Naive thymus-derived CD8-positive, alpha-beta T cell (primary cell): ENCODE measurements at places on chromosomes 3 and 15.

DNA sequence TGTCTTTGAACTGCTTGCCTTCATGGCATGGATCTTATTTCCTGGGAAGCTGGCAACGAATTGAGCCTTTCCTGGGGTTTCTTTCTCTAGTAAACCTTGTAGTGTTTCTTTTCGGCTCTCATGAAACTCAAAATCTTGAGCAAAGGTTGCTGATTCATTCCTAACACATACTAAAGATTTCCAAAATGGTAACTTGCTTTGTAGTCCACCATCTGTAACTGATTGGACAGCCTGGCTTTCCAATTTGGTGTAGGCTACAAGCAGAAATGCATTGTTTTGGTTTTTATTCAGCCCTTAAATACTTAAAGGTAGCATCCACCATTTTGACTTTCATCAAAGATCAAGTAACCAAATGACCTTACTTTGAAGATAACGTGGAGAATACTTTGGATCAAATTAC is 38.1 kb downstream of the LRTM1 start:
- no peak for DNase-seq

GRCh38 chr3:32734756-32735155 is 49.8 kb downstream of the CNOT10 start:
- no peak for DNase-seq

DNA sequence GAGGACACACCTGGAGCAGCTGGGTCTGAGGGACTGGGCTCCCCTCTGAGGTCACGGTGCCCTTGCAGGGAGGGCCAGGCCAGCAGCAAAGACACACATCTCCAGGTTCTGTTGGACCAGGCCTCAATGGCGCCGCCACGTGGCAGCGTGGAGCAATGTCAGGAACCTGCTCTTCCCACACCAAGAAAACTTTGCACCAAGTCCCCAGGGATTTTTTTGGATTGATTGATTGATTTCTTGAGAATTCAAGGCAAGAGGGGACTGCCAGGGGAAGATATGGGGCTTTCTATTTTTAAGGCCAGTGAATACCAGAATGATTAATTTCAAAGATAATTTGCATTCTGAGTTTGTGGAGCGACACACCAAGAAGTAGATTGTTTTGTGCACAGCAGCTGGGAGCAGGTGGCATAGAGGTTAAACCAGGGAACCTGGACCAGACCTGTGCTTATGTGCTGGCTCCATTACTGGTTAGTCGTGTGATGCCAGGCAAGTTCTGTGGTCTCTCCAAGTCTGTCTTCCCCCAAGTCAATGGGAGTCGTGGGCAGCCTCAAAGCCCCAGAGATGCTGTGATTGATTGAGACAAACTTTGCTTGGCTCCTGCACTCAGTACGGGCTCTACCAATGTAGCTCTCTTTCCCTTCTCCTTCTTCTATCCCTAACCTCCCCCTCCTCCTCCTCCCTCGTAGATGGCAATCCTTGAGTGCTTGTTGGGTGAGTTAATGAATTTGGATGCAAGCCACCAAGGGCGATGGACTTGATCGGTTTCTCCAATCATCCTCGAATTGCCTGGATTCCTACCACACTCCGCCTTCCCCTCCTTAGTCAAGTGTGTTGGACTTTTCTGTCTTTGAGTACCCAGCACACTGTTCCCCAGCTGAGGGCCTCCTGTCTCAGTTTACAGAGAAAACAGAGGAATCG is 96.2 kb upstream of the TRPM1 start:
- peak; percentile 40 for DNase-seq

- DNase-seq = no peak
Observed at GRCh38 chr15:25093455-25094029, 138.8 kb downstream of the SNRPN start.

GRCh38 chr15:41661078-41661517 is 893 bp downstream of the MGA start:
- no peak for DNase-seq

GRCh38 chr3:4904811-4905695 is 74.2 kb upstream of the BHLHE40 start:
- DNase-seq = no peak
